Cortex of kidney (tissue), 1 donor: ENCODE measurements at places on chromosomes 12 and 14.

DNA sequence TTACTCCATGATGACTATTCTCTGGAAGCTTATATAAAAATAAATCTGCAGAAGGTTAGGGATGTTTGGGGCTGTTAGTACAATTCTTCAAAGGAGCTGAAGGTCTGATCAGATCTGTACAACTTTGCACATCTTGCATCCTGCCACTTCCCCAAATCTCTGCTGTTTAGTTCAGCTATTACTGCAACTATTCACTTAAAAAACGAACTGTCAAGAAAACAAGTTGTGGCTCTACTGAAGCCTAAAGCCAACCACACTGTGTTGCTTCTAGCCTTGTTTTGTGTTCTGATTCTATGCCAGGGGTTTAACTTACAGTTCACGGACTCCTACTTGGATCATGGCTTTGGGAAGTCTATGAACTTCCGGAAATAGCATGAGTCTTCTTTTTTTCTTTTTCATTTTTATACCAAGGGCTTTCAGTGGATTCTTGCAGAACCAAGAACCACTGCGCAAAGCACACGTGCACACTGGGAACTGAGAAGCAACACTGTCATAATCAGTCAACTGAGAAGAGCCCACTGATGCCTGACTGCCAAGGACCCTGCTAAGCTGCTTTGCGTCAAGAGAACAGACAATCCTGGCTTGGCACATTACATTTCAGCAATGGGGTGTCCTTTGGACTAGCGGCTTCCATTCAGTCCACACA is 66.3 kb upstream of the EEA1 start:
- DNase-seq = no peak

GRCh38 chr14:75430116-75430515 is 2.3 kb downstream of the JDP2 start:
- DNase-seq = no peak

DNA sequence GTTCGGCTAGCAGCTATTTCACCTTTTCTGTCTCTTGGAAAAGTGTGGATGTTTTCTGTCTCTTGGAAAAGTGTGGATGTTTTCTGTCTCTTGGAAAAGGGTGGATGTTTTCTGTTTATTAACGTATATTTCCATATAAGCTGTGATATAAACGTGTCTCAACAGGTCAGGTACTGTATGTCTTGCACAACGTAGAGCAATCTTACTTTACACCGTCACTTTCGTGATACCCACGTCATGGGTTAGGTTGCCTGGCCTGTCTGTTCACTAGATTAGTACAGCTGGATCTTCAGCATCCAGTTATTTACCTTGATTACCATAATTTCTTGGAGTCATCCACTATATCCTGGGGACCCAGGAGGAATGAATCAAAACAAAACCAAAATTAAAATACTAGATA is 14.1 kb downstream of the CLEC7A start:
- no peak for DNase-seq

GRCh38 chr14:99267837-99268781 is 3.9 kb downstream of the BCL11B start:
- DNase-seq = no peak

- no peak for DNase-seq
Observed at GRCh38 chr12:121451961-121452339, 52.0 kb downstream of the RNF34 start.

DNA sequence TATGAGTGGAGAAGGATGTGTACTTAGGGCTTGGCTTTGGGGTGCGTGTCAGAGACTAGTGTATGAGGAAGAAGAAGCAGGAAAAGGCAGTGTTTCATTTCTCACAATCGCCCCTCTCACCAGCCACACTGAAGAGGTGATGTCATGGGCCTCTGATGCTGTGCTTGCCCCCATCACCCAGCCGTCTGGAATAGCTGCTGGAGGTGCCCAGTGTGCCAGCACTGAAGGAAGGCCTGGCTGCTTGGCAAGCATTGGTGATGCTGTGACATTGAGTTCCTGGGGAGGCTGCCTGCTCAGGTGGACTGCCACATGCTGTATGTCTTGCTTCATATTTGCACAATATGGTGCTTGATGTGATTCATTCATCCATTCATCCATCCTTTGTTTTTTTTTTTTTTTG is 56.2 kb downstream of the CRADD start:
- DNase-seq = no peak

GRCh38 chr12:90543841-90544240 is 411.1 kb downstream of the CCER1 start:
- no peak for DNase-seq

DNA sequence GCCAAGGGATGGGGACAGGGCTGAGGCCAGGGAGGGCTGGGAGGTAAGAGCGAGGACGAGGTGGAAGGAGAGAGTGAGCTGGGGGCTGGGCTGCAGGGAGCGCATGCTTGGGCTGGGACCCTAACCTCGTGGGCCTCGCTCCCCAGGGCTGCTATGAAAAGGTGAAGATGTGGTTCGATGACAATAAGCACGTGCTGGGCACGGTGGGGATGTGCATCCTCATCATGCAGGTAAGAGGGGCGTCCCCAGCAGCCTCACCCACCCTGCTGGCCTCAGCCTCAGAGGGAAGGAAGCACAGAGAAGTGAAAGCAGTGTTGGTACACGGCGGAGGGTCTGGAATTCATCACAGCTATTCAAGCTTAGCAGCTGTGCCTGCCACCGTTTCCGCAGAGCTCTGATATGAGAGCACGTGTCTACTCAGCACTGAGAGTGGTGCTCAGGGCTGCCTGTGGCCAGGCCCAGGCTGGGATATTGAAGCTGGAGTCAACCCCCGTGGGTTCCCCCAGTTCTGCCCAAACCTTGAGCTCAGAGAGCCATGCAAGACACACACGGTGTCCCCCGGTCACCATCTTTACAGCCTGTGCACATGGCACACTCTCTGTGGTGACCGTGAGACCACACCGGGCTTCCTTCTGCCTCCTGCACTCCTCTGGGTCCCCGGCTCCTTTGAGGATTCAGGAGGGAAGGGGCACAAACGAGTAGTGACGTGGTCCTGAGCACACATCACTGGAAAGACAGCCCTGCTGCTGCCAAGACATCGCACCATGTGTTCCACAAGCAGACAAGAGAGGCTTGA is 204.6 kb downstream of the TSPAN9 start:
- no peak for DNase-seq

- DNase-seq = no peak
Observed at GRCh38 chr14:35979531-35979930, 153.4 kb downstream of the BRMS1L start.

DNA sequence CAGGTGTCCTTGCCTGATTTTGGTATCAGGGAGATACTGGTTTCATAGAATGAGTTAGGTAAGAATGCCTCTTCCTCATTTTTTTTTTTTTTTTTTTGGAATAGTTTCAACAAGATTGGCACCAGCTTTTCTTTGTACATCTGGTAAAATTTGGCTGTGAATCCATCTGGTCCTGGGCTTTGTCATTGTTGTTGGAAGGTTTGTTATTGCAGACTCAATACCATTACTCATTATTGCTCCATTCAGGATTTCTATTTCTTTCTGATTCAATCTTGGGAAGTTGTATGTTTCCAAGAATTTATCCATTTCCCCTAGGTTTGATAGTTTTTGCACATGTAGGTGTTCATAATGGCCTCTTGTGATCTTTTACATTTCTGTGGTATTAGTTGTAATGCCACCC is 126.0 kb upstream of the KITLG start:
- no peak for DNase-seq

GRCh38 chr12:109893261-109893995 is 6.6 kb upstream of the TCHP start:
- DNase-seq = no peak

GRCh38 chr12:101775816-101776215 is 36.6 kb upstream of the SYCP3 start:
- no peak for DNase-seq

DNA sequence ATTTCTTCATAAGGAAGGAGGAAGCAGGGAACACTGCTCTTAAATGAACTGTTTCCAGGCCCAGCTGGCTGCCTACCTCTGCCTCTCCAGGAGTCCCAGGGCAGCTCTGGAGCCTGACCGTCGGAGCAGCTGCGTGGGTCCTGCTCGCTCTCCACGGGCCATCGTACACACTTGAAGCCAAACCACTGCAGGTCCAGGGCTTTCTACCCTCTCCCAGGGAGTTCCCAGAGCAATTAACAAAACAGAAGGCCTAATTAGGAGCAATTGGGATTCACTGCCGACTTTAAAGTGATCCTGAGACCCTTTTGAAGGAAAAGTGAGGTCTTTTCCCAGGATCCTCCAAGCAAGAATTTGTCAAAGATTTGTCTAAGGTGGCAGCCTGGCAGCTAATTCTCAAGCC is 76.9 kb downstream of the OTX2 start:
- no peak for DNase-seq

DNA sequence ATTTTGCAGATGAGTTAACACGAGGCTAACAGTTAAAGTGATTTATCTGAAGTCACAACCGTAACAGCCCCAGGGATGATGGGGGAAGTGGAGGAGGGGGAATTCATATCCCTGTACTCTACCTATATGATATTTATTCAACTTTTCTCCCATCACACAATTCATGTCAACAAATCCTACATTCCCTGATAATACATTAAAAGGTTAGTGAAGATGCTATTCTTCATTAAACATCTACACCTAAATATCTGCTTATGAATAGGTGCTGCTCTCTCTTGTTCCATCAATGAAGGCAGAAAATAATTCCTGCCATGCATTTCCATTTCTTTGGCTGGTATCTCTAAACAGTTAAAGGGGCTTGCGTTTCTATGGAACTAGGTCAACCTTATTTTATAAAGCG is 6.8 kb downstream of the YBX3 start:
- no peak for DNase-seq

DNA sequence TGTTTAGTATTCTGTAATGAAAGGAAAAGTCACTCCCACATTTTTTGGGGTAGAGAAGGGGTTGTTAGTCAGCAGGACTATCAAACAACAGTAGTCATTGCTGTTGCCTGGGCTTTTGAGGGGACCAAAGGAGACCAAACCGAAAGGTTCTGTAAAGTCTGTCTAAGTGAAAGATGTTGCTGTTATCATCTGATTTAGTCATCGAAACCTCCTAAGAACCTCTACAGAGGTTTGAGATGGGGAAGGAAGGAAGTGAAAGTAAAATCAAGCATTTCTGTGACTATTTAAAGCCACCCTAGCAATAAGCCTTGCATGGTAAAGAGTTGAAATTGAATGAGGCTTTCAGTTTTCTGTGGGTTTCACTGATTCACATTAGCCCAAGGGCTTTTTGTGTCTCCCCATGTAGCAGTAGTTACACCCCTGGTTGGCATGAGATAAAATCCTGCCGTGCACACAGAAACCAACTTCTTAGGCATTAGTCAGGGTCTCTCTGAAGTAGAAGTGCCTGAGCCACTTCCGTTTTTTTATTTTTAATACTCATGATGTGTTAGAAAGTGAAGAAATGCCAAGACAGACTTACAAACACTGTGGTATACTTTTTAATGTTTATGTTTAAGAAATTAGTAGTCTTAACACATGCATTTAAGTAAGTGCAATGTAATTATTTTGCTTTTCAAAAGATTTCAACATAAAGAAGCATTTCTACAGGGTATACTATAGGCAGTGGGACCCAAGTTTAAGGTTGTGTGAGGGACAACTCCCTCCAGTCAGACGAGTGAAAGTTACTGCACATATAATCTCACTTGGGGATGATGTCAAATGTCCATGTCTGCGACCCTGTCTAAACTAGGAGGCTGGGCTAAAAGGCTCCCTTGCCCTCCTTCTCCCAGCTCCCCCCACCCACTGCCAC is 50.4 kb downstream of the DYRK2 start:
- DNase-seq = no peak

GRCh38 chr12:27828196-27828595 is 48.2 kb upstream of the MANSC4 start:
- DNase-seq = no peak

DNA sequence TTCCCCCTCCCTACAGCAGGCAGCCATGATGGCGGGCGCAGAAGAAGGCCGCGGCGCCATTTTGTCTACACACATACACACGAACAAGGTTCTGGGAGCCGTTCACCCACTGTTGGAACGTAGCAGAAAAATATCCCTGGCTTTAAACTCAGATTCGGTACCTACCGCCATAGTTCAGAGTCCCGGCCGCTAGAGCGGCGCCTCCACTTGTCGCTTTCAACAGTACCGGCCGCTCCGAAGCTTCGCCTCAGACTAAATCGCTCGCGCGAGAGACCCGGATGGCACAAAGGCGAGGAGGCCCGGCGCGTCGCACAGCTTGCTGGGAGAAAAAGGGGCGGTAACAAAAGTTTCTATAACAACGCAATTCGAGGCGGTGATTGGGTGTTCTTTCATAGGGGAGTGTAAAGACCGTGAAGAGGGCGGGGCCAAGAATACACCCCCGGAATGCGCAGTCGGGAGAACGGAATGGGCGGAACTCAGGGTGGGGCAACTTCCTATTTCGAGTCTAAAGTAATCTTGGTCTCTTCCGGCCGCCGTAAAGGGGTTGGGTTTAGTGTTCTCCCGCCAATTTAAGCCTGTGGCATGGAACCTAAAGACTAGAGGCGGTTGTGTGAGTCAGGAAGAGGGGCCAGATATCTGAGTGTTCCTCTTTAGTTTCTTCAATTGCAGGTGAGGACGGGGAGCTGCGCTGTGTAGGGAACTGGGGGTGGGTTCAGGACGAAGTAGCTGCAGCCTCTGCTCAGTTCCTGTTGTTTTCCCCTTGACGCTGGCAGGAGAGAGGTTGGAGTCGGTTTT is at the start of the genes KNTC1 and RSRC2:
KNTC1 (plus strand) TSS at position 567 of the 795 bp plus-strand sequence. CDS start 2,815 bp downstream, outside the sequence.
RSRC2 (minus strand) TSS at position 254 of the 795 bp plus-strand sequence; CDS start at position 171, 83 bp downstream.
- peak; percentile 31 for DNase-seq

GRCh38 chr12:86445356-86445755 is 189.2 kb upstream of the MGAT4C start:
- DNase-seq = no peak

GRCh38 chr12:3885277-3886094 is 12.3 kb upstream of the PARP11 start:
- DNase-seq = no peak

DNA sequence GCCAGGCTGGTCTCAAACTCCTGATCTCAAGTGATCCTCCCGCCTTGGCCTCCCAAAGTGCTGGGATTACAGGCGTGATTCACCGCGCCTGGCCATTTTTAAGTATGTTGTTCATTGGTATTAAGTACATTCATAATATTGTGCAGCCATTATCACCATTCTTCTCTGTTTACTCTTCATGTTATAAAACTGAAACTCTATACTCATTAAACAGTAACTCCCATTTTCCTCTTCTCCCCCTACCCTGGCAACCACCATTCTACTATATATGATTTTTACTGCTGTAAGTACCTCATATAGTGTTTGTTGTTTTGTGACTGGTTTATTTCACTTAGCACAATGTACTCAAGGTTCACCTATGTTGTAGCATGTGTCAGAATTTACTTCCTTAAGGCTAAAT is 23.1 kb downstream of the METAP2 start:
- no peak for DNase-seq
